Effector memory CD4-positive, alpha-beta T cell (primary cell): ENCODE measurements at places on chromosomes 6 and 20.

- DNase-seq, result peak; percentile 85
Observed at GRCh38 chr6:26537160-26537845, 863 bp upstream of the HMGN4 start.

- no peak for DNase-seq
Observed at GRCh38 chr20:10578607-10579006, 95.2 kb downstream of the JAG1 start.

DNA sequence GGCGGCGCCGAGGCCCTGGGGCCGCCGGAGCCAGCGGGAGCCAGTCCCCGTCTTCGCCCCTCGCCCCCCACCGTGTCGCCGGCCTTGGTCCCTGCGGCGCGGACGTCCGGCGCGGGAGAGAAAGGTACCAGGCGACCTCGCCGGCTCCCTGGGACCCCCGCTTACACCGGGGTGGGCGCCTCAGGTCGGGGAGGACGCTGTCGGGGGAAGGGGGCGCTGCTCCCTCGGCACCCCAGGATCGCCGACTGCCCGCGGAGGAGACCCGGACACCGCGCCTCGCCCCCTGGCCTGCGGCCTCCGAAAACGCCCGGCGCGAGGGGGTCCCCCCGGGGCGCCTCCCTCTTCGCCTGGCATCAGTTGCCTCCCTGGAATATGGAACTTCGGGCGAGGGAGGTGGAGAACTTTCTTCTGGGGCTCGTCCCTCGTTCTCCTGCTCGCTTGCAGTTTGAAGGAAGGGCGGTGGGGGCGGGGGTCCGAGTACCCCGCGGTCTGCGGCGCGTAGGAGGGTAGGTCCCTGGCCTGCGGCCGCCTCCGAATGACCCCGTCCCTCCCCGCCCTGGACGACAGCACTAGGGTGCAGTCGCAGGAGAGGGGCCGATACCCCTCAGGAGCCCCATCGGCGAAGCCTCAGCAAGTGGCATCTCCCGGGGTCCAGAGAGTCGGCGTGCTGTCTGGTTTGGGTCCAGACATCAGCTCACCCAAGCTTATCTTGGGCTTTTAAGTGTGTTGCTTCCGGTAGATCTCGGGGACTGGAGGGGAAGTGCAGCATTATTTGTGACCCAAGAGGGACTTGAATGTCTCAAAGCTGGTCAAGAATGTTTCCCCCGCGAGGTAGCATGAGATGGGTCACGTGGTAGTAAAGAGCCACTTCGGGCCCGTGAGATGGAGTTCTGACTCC is 549 bp downstream of the ANKRD6 start:
- DNase-seq, result no peak

DNA sequence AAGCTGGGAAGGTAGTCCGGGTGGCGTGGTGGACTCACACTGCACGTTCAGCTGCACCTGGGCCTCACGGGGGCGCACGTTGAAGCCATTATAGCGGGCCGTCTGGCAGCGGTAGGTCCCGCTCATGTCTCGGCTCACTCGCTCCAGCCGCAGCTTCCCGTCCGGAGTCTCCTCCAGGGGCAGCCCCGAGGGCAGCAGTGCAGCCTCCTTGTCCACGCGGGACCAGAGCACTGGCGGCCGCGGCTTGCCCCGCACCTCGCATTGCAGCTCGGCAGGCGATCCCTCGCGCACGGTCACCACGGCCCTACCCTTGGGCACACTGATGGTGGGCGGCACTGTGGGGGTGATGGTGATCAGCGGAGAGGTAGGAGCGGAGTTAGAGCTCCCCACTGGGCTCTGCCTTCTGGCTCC is 47.6 kb downstream of the MDGA1 start:
- DNase-seq, result no peak

DNA sequence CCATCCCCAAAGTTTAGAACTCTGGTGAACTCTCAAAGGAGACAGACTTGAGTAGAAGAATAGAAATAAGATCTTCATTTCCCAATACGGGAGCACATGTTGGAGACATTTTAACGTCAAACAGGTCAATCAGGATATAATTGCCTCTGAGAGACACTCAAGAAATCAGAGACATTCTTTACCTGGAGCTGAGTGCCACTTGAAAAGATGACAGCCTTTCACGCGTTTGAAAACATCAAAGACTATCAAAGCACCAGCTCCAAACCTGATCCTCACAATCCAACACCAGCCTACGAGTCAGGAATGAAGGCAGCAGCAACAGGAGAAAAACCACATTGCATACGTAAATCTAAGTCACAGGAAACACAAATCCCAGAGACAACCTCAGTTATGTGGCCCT is 571.5 kb upstream of the CDH4 start:
- no peak for DNase-seq

- DNase-seq, result no peak
Observed at GRCh38 chr6:15420959-15421438, 175.1 kb downstream of the JARID2 start.

- DNase-seq, result no peak
Observed at GRCh38 chr6:168288781-168289570, 30.6 kb downstream of the DACT2 start.

GRCh38 chr20:16100111-16100510 is 473.1 kb downstream of the KIF16B start:
- no peak for DNase-seq
